ENCODE measurements at places on chromosomes 6 and 20.

DNA sequence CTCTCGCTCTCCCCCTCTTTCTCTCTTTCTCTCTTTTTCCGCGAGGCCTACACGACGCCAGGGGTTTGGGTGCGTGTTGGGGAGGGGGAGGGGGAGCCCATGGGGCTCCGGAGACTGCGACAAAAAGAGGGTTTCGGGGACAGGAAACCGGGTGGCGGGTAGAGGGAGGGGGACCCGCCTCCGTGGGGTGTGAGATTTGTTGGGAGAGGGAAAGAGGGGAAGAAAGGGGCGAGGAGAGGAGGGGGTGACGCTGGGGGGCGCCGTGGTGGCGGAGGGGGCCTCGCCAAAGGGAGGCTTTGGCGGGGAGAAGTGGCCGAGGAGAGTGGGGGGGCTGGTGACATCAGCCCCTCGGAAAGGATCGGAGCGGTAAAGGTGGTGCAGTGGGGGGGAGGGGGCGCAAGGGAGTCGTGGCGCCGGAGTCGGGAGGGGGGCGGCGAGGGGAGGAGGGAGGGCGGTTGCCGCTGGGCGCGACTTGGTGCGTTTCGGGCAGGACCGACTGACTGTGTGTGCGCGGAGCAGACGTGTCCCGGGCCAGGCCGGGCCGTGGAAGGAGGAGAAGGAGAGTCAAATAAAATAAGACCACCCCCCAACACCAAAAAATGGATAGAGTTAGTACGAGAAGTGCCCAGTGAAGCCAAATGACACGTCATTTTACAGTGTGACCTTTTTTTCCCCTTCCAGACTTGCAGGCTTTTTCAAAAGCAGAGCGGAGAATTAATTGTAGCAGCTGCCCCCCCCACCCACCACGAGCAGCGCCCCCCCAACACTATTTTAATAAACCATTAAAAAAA is 39.8 kb downstream of the GNAS start:
- peak; percentile 61 for DNase-seq

- DNase-seq: no peak
Measured at GRCh38 chr6:17392978-17393891, at the start of gene CAP2. Gene CAP2 (plus strand): TSS chr6:17393595. CDS start chr6:17421556, 27,961 bp downstream.

GRCh38 chr6:161031721-161032495 is 40.3 kb downstream of the MAP3K4 start:
- DNase-seq: no peak

DNA sequence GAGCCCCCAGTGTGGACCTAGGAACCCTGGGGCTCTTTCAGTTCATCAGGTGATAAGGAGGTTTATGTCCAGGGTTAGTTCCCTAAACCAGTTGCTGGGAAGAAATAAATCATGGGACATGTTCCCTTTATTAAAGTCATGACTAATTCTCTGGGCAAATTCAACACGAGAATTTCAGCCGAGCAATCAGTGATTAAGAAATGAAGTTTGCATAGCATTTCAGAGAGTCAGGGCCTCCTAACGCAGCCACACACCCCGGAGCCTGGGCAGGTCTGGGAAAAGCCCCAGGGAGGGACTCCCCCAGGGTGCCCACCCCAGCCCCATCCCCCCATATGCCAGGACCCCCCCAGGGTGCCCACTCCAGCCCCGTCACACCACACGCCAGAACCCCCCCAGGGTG is 20.1 kb downstream of the SLCO4A1 start:
- no peak for DNase-seq

DNA sequence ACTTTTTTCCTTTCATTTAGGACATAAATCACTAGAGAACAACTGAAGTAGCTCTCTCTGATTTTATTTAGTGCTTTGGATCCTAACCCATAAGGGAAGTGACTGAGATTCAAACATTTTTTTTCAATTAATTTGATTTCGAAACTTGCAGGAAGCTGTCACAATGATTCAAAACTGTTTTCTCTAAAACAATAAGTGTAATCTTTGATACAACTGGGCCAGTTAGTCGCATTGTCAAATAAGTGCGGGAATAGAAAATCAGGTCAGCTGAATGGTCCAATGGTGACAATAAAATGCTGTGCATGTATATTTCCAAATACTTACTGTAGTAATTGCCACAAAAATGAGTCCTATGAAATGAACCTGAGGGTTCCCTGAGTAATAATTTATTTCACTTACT is 930.8 kb downstream of the TFAP2A start:
- DNase-seq: no peak

- DNase-seq: no peak
Measured at GRCh38 chr6:84618046-84618752, 146.2 kb downstream of the TBX18 start.

- no peak for DNase-seq
Measured at GRCh38 chr20:22791877-22792525, 207.6 kb upstream of the FOXA2 start.

- no peak for DNase-seq
Measured at GRCh38 chr20:41748756-41749582, 130.8 kb upstream of the CHD6 start.

- DNase-seq: no peak
Measured at GRCh38 chr20:8601542-8601912, 467.4 kb upstream of the PLCB4 start.

DNA sequence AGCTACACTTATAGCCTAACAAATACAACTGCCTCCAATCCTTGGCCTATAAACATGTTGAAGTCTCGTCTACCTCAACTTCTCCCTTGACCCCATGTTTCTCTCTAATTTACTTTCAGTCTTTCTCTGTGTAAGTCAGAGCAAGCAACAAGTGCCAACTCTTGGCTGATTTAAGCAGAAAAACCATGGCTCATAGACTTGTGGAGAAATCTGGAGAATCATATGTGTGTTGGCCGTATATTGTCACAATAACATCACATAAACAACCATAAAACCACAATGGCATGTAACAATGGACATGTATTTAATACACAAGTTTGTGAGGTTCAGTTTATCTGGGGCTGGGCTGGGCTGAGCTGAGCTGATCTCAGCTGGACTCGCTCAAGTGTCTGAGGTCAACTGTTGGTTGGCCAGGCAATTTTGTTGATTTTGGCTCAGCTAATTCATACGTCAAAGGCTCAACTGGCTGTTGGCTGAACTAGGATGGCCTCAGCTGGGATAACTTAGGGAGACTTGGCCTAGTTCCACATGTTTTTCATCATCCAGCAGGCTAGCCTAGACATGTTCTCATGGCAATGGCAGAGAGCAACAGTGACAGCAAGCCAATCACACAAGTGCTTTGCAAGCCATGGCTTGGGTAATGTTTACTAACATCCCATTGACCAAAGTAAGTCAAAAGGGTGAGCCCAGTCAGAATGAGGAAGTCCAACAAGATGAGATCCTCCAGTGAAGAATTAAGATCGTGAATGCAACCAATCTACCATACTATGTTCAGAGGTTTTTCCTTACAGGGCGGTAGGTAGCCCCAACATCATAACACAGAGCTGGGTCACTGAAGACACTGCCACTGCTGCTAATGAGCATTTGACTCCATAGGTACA is 12.9 kb upstream of the TBC1D22B start:
- no peak for DNase-seq

GRCh38 chr6:134605034-134605433 is 287.1 kb upstream of the SGK1 start:
- DNase-seq: no peak

DNA sequence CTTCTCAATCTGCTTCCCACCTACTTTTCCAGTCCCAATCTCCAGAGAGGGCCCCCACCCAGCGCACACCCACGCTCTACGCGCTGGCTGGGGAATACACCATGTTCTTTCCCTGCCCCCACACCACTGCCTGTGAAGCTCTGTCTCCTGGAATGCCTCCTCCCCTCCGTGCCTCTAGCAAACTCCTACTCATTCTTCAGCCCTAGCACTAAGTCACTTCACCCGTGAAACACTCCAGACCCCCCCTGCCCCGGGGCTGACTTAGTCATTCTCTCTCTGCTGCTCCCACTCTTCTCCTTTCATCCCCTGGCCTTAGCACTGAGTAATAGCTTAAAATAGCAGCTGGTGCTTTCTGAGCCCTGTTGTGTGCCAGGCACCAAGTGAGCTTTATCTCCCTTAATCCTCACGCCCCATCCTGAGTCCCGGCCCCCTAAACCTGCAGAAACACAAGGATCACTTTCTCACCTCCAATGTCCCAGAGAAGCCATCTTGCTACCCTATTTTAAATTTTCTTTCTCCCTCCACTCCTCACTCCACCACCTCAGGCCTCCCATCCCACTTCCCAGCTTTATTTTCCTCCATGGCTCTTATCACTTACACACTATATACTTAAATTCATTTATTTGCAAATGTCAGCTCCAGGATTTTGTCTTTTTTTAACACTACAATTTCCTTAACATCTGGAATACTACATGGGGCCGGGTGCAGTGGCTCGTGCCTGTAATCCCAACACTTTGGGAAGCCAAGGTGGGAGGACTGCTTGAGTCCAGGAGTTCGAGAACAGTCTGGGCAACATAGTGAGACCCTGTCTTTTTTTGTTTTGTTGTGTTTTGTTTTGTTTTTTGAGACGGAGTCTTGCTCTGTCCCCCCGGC is 6.3 kb upstream of the PARD6B start:
- DNase-seq: no peak

DNA sequence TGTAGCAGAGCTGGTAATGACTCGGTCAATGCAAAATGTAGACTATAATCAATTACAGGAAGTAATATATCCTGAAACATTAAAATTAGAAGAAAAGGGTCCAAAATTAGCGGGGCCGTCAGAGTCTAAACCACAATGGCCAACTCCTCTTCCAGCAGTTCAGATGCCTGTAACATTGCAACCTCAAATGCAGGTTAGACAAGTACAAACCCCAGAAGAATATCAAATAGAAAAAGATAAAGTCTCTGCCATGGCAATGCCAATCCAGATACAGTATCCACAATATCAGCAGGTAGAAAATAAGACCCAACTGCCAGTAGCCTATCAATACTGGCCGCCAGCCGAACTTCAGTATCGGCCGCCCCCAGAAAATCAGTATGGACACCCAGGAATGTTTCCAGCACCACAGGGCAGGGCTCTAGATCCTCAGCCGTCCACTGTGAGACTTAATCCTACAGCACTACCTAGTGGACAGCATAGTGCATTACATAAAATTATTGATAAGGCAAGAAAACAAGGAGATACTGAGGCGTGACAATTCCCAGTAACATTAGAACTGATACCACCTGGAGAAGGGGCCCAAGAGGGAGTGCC is 158.4 kb downstream of the GPX5 start:
- no peak for DNase-seq

Measured in stimulated activated CD4-positive, alpha-beta T cell treated with anti-CD3 and anti-CD28 coated beads, Interleukin-1b, Interleukin-23, amount 100 ng/mL, for 1 hour (primary cell).